ENCODE measurements at places on chromosomes 2 and 18.

DNA sequence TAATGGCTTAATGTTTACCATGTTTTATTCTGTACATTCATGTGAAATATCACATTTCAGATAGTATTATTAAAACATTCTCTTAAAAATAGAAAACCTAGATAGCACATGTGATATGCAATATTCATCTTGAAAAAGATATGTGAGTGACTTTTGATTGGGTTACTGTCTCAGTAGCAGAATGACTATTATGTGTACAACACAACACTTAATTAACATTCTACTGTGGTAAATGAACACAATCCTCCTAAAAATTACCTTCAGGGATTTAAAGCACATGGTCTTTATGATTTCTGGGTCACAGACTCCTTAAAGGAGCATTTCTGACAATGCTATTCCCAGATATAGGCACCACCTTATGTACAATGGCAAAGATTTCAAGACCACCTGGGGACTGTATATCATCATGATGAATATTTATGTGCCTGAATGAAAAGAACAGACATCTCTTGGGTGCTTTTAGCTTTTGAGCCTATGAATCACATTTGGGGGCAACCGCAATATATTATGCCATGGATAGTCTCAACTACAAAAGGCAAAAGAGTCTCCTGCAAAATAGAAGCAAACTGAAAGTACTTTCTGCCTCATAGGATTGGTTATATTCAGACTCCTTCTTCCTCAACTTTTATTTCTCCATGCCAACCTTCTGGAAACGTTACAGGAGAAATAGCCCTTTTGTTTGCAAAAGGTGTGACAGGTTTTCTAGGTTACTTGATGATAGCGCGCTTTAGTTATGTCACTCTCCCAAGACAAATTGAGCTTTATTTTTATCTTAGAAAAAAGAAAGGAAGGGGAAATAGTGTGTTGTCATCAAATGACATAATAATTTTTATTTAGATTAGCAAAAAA, 259.0 kb downstream of the CALCRL start:
- no peak for DNase-seq

DNA sequence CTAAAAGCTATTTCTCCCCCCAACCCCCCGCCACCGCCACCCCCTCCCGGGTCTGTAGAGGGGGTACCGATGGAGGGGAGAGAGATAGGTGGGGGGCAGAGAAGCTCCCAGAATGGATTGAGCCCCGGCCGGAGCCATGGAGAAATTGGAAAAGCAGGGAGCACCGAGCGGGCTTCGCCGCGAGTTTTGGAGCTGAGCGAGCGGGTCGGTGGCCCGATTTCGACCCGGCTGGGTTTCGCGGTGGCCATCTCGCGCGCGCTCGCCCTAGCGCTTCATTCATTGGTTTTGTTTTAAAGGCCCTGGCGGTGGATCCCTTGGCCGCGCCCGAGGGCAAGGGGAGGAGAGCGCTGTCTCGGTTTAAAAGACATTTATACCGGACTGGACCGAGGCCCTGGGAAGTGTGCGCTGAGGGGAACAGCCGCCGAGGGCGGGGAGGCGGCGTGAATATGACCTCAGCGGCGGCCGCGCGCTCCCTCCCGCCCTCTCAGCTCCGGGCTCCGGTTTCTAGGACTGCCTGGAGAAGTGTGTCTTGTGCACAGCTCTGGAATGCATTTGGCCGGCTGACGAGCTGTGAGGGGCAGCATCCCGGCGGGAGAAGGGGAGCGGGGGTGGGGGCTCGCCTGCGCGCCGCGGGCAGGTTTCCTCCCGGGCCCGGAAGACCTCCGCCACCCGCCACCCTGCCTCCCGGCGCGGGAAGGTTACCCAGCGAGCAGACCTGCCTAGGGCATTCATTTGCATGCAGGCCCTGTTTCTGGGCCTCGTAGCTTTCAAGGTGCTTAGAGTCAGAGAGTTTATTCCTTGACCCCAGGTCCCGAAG, 1.7 kb upstream of the SMAD7 start:
- DNase-seq, result peak; percentile 35

DNA sequence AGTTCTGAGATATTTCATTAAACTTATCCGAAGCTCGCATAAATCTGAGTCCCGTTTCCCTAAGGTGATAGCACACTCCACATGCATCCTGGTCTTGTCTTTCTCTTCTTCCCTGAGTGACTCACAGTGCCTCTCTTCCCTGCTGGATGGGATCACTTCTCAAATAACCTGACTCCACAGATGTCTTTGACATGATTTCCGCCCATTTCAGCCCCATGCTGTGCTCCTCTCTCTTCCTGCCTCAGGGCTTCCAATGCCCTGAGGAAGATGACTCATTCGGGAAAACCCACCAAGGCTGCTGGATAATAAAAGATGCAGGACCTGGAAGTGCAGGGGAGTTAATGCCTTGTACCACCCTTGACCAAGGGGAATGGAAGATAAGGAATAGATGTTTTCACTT, 441.7 kb upstream of the SOX11 start:
- DNase-seq, result no peak

DNA sequence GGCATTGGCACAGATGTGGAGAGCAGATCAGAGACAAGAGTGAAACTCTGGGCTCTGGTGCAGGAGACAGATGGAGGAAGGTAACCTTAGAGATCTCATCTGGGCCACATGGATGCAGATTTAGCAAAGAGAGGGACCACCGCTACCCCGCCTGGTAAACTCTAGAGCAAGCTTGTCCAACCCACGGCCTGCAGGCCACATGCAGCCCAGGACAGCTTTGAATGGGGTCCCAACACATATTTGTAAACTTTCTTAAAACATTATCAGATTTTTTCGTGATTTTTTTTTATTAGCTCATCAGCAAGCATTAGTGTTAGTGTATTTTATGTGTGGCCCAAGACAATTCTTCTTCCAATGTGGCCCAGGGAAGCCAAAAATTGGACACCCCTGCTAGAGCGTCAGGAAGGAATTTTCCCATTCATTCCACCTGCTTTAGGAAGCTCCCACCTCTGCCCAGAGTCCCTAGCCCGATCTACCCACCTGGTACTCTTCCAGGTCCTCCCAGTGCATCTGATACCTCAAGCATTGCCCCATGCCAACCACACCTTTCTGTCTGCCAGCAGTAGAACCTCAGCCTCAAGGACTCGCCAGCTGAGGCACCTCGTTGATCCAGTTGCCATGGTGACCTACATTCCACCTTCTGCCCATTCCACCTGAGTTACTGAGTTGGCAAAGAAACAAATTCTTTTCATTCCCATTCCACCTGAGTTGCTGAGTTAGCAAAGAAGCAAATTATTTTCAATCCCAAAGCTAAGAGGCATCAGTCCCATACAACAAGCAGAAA, at the start of gene CIB4:
Gene CIB4, minus strand, starts transcription at position 586 of the 784 bp plus-strand sequence. Its CDS starts 52 bp downstream, at position 534.
- DNase-seq, result no peak

GRCh38 chr2:19872302-19872701, 29.5 kb downstream of the TTC32 start:
- no peak for DNase-seq
